ENCODE measurements at places on chromosomes 3 and 15.

DNA sequence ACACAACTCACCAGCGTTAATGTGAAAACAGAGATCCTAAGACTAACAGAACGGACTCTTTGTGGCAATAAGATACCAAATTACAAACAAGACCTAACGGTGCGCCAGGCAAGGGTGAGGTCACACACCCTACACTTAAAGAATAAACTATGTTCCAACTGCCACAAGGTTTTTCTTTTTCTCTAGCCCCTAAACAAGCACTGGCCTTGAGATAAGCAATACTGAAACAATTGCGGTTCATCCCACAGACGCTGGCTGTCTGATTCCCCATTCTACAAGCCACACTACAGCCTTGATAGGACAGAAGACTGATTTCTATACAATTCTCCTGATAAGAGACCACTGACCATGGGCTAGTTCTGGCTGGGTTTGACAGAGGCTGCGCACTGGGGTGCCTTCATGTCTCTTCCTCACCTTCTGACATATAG, 20.5 kb upstream of the LIMD1 start:
- no peak for DNase-seq

DNA sequence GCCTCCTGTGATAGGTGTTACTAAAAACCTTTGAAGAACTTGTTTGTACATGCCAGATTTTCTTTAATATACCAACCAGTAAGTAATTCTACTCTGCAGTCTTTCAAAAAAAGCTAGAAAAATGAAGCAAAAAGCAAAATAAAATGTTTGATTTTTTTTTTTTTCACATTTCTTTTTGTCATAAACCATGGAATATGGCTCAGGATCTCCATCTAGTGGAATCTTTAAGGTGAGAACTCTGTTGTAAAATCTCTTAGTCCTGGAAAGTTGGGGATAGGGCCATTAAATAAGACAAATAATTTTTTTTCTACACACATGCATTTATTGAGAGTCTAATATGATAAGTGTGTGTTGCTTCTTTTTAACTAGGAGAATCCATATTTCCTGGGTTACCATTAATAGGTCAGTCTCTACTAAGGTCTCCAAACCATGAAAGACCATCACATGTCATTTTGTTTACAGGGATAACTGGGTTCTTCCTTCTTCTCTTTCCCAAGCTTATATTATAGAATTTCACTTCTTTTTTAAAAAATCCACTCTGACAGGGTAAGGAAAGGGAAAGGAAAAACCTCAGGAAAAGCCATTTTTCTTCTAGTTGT, 84.6 kb downstream of the SLC9A9 start:
- DNase-seq: no peak

GRCh38 chr3:127662001-127662469, 10.7 kb upstream of the ABTB1 start:
- no peak for DNase-seq

DNA sequence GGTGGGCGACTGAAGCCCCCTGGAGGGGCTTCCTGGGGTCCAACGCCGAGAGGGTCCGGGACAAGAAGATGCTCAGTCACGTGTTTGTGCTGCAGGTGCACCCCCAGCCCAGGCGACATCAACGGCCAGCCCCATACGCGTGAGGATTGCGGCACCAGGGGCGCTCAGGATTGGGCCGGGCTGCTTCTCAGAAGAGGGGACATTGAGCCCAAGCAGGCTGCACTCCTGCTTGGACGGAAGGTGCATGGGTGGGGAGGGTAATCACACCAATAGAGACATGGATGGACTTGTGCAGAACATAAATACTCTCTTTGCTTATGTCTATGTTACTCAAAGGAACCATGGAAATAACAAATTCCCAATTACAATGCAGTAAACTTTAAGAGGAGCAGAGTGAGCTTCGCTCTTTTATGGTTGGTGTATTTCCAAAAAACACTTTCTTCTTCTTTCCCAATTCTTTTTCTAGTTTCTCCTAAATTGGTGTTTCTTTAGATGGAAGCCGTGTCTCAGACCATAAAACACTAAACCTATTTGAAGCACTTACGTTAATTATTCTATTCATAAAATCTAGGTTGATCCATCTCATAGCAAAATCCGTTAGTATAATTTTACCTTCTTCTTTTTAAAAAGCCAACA, 182.7 kb downstream of the GOLGA6L6 start:
- no peak for DNase-seq

GRCh38 chr15:43096411-43096810, 9.4 kb downstream of the UBR1 start:
- no peak for DNase-seq

DNA sequence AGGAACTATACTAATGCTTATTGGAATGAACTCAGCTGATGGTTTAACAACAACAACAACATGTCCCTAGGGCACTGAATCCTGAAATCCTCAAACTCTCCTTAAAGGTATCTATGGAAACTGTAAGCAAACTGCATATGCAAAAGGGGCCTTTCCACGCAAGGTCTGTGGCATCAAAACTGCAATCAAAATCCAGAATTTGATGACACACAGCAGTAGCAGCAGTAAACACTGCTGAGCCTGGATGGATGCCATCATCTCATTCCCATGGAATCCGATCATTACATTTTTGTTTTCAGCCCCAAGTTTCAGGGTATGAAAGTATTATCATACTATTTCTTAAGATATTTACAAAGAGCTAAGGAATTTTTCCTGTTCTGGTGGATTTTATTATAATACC, 399.7 kb downstream of the VPS13C start:
- DNase-seq: no peak

DNA sequence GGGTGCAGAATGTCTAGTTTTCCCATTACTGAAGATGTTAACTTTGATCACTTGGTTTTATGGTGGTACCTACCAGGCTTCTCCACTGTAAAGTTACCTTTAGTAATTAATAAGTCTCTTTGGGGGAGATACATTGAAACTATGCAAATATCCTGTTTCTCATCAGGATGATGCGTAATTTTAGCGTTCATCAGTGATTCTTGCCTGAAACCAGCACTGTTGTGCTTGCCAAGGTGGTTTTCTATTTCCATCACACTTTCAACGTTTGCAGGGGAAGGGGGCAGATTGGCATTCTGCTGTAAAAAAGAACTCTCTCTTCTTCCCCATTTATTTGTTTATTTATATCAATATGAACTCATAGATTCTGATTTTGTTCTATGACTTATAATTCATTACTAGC, 61.0 kb downstream of the SSR3 start:
- DNase-seq: no peak

DNA sequence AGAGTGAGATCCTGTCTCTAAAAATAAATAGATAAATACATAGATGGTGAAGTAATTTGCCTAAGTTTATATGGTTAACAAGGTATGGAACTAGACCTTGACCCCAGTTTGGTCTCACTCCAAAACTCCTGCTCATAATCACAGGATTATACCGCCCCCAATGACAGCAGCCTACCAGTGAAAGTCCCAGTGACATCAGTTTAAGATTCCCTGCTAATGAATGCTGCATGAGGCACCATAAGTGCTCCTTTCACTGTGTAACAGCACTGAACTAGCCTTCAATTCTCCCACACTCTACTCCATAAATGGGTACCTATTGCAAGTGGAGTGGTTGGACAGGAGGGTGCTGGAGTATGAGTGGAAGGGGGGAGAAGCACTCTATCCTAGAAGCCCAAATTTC, 23.7 kb upstream of the THSD4 start:
- no peak for DNase-seq
